ENCODE measurements at places on chromosomes 6 and 20. TPM values are rescaled to one million over a fixed set of nuclear protein-coding genes. Genes with fewer than 3 reads are reported as not detected.

GRCh38 chr6:35072051-35072697 lies 69.0 kb downstream of the TCP11 start:
- no peak for DNase-seq

GRCh38 chr20:43187476-43188233 lies 2.1 kb downstream of the PTPRT start:
- peak; percentile 5 for DNase-seq

Gene SLC17A3
- not detected for polyA plus RNA-seq

Gene TGM3
- not detected for polyA plus RNA-seq

Gene PTGIS
- 28.8 TPM for polyA plus RNA-seq

Data from BJ (cell line).